ENCODE measurements at places on chromosomes 12 and 14.

DNA sequence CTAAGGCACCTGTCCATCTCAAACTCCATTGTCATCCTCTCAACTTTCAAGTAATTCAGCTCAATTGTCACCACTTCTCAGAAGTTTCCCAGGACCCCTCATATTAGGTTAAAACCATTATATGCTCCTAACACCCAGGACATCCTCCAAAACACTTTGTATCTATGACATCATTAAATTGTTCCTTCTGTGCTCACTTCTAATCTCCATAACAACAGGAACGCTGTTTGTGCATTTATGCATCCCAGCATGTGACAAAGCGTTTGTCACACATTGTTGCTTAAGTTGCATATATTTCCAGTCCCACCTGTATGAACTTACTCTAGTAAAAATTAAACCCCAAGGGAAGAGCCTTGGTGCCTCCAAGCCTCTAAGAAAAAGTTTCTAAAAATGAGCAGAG lies 133.9 kb downstream of the TBX5 start:
- DNase-seq: no peak

DNA sequence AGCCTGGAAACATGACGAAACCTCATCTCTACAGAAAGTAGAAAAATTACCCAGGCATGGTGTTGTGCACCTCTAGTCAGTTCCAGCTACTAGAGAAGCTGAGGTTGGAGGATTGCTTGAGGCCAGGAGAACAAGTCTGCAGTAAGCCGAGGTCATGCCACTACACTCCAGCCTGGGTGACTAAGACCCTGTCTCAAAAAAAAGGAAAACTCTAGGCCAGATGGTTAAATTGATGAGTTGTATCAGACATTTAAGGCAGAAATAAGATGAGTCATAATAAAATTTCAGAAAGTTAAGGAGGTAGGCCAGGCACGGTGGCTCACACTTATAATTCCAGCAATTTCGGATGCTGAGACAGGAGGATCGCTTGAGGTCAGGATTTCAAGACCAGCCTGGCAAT lies 10.7 kb downstream of the EIF2S1 start:
- DNase-seq: no peak

- DNase-seq: no peak
These were observed 381.5 kb upstream of the STXBP6 start for GRCh38 chr14:25431211-25432076.

- no peak for DNase-seq
These were observed 17.4 kb upstream of the KRT7 start for GRCh38 chr12:52215587-52216031.

DNA sequence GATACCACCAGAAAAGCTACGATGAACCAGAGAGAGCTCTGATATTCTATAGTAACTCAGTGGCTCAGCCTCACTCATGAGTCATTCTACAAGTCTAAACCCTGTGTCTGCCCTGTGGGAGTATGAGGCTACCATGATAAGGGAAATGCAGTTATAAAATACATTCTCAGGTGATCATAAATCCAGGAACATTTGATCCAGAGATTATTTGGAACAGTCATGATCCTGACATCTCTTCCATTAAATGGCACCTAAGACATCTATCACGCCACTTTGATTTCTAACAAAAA lies 202.6 kb upstream of the RASSF8 start:
- DNase-seq: no peak

GRCh38 chr14:73463411-73463810 lies 5.1 kb upstream of the NUMB start:
- no peak for DNase-seq

- peak; percentile 33 for DNase-seq
These were observed 43.1 kb downstream of the LLPH start for GRCh38 chr12:66087365-66087943.

- no peak for DNase-seq
These were observed 145.0 kb downstream of the WIF1 start for GRCh38 chr12:64976131-64976530.

GRCh38 chr14:103045371-103045869 lies 11.9 kb downstream of the CDC42BPB start:
- no peak for DNase-seq

GRCh38 chr12:104656383-104656782 lies 199.6 kb downstream of the CHST11 start:
- DNase-seq: no peak

DNA sequence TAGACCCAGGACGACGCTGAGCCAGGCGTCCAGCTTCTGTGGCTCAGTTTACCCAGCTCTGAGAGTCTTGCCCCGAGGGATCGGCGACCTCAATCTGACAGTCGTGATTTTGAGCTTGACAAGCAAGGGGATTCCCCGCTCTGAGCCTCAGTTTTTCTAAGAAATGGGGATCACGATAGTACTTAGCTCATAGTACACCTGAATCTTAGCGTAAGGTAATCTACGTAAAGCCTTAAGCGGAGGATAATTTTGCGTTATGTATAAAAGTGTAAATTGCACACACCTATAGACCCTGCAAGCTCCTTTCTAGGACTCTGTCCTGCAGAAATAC lies 285 bp downstream of the MVK start:
- DNase-seq: no peak

- no peak for DNase-seq
These were observed 67.1 kb upstream of the CPM start for GRCh38 chr12:69000074-69000473.

- DNase-seq: no peak
These were observed 163.1 kb downstream of the PHLDA1 start for GRCh38 chr12:75868501-75868900.

- no peak for DNase-seq
These were observed 108.5 kb upstream of the FKBP4 start for GRCh38 chr12:2686280-2686646.

- no peak for DNase-seq
These were observed 8.4 kb downstream of the ADCY6 start for GRCh38 chr12:48780381-48781025.

DNA sequence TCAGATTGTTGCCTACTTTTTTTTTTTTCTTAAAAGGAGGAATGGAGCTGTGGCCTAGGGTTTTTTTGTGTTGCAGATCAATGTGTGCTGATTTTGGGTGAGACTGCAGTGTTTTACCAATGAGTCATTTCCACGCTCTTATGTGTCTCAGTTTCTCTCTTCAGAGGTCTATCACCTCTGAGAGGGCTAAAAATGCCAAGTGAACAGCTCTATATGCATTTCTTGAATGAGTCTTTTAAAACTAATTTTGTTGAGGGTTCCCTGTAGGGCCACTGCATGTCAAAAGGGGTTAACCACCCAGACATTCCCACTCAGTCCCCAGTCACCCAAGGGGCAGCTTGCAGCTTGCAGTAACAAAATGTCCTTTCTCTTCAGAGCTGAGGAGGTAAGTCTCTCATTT lies 24.3 kb upstream of the GLIPR1L2 start:
- no peak for DNase-seq

- no peak for DNase-seq
These were observed 46.4 kb downstream of the KRT80 start for GRCh38 chr12:52145228-52146088.

- DNase-seq: no peak
These were observed 272.1 kb upstream of the SEL1L start for GRCh38 chr14:81805785-81806184.

DNA sequence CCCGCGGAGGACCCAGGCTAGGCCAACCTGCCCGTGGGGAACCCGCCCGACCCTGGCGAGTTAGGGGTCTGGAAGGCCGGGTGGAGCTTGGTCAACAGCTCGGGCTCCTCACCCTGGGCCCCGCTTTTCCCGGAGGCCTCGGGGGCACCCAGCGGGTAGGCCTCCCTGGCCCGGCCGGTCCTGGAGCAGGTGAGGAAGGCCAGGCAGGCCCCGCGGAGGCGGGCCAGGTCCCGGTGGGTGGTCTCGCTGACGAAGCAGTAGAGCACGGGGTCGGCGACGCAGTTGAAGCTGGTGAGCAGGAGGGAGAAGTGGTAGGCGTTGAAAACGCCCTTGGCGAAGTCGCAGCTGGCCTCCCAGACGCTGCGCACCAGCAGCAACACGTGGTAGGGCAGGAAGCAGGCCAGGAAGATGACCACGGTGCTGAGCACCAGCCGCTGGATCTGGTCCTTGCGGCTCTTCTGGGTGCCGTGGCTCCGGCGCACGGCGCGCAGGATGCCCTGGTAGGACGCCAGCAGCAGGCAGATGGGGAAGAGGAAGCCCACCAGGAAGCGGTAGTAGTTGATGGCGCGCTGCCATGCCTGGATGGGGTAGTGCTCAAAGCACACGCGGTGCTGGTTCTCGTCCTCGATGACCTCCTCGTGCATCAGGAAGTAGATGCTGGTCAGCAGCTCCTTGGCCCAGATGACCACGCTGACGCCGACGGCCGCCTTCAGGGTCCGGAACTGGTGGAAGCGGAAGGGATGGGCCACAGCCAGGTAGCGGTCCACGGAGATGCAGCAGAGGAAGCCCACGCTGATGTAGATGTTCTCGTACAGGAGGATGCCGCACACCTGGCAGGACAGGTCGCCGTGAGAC lies 10.3 kb downstream of the GPR68 start:
- DNase-seq: no peak

DNA sequence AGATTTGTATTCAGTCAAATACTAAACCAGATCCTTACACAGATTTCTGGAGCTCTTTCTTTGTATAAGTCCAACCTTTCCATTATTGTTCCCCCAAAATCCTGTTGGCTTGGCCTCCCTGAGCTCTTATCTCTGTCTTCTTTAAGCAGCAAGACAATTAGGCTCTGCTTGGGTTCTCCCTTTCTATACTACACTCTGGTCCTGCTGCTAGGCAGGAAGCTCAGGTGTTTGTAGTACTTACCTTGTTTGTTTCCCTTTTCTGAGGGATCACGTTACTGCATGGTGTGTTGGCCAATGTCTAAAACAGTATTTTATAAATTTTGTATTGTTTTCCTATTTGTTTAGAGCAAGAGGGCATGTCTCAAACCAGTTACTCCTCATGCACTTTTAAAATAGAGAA lies 192.9 kb downstream of the PRKD1 start:
- no peak for DNase-seq

DNA sequence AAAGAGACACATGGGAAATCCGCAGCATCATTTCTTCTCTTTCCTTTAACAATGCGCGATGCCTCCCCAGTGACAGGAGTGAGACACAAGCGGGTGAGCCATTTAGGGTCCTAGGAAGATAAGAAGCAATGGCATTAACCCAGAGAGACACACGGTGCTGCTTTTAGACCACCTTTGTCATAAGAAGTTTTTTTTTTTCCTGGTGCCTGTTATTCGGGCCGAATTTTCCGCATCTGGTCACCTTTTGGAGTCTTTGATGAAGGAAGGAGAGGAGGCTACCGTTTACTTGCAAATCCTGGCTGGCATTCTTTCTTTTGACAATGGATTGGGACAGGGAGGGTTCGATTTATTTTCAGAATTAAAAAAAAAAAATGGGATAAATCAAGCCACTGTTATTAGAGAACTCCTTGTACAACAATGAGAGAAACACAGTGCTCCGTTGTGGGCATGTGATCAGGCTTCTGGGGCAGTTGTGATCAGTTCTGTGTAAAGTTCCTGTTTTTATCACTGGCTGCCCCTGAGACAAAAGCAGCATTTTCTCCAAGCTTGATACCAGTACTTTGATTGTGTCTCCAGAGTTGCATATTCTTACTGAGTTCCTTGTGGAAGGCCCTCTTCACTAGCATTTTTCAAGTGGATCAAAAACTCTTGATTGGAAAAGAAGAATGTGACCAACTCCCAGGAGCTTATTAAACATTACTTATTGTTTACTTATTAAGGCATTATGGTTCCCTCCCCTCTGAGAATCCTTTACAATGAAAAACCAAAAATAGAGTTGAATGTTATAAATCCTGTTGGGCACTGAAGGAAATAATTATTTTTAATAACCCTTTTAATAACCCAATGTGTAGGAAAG lies 1.1 kb downstream of the DIP2B start:
- DNase-seq: peak; percentile 16

DNA sequence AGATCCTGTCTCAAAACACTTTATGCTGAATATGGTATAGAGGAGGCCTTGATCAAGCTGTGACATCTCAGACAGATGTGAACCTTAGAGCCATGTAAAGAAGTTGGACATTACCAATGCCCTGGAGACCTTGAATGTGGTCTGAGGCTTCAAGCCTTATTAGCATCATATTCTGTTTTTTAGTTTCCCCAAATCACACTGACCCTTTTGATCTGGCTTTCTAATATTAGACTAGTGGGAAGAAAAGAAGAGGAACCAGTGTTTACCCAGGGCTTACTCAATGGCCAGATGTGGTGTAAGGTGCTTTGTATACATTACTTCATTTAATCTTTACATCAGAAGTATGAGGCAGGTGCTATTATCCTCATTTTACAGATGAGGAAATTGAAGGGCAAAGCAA lies 10.6 kb upstream of the TBPL2 start:
- no peak for DNase-seq

DNA sequence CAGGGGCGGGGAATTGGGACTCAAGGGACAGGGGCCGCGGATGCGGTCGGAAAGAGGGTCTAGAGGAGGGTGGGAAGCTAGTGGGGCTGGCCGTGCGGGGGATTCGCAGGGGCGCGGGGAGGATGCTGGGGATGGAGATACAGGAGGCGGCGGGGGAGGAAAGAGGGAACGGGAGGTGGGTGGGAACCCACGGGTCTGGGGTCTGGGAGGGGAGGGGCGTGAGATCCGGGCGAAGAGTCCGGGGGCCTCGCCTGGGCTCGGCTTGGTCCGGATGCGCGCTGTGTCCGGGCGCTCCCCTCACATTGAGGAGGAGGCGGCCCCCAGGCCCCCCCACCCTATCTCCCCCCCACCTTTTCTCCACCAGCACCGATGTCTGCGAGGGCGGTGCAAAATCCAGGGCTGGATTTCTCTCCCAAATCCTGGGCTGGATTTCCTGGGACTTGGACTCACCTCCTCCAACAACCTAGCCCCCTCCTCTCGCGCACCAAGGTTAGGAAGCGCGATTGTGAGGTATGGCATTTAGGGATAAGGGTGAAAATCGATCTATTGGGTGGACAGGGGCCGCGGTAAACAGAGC lies at the start of gene AGAP2:
TSS of gene AGAP2 (minus strand) at position 82 of the 577 bp plus-strand sequence. CDS start 496 bp downstream, outside the sequence.
- DNase-seq: no peak

GRCh38 chr12:11834931-11835330 lies 185.5 kb downstream of the ETV6 start:
- no peak for DNase-seq

DNA sequence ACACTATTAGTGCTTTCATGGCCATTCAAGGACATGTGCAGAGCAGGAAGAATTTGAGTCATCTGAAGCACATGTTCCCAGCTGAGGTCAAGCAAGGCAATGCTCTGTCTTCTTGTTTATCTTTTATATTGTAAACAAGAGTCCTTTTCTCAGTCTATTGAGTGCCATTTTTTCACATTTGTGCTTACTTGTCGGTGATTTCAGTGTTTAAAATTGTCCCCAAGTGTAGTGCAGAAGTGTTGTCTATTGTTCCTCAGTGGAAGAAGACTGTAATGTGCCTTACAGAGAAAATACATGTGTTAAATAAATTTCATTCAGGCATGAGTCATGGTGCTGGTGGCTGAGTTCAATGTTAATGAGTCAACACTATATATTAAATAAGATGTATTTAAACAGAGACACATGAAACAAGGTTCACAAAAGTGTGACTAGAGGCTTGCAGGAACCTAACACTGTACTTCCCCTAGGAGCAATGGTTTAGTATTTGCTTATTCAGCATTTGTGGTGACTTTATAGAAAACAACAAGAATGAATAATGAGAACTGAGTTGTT lies 391.1 kb downstream of the LRIG3 start:
- DNase-seq: no peak

GRCh38 chr14:68784226-68784910 lies 8.5 kb downstream of the ZFP36L1 start:
- no peak for DNase-seq

- DNase-seq: no peak
These were observed 34.5 kb upstream of the PTPRB start for GRCh38 chr12:70671698-70672097.

All from CD4-positive, alpha-beta T cell treated with Interleukin-6 at 100 ng/mL for 8 hours (primary cell).